Smooth muscle cell of the coronary artery (primary cell): ENCODE measurements at places on chromosomes 12 and 14. TPM values are rescaled to one million over a fixed set of nuclear protein-coding genes. Genes with fewer than 3 reads are reported as not detected.

Gene PRH1
- 9.3 and 20.0 TPM in 2 replicates for total RNA-seq

Gene OR4K1
- total RNA-seq: not detected in 2 replicates

Gene PIWIL1
- total RNA-seq: not detected in 2 replicates

Gene COX8C
- total RNA-seq: not detected in 2 replicates

Gene KRT72
- not detected in 2 replicates for total RNA-seq

Gene TAS2R46
- total RNA-seq: 0.82 and 1.9 TPM in 2 replicates

Gene DNAJC22
- under 0.01 and 5.9 TPM in 2 replicates for total RNA-seq

Gene IGF1
- total RNA-seq: 6.7 TPM in 1 of 2 replicates, not detected in the other

Gene TDRD9
- 0.30 and 4.1 TPM in 2 replicates for total RNA-seq

Gene PRKD1
- total RNA-seq: 7.7 and 13.7 TPM in 2 replicates

Gene PCED1B
- 0.12 and 1.2 TPM in 2 replicates for total RNA-seq

Gene RXYLT1
- 8.9 and 9.5 TPM in 2 replicates for total RNA-seq

Gene KRT75
- not detected in 2 replicates for total RNA-seq

Gene KLRC4
- total RNA-seq: not detected in 2 replicates

Gene TEX22
- 0.23 TPM in 2 replicates for total RNA-seq

Gene SDSL
- 7.0 and 21.7 TPM in 2 replicates for total RNA-seq

Gene FAM90A1
- 0.35 TPM in 1 of 2 replicates, not detected in the other for total RNA-seq

Gene ST8SIA1
- 0.30 and 5.6 TPM in 2 replicates for total RNA-seq

Gene MGST1
- total RNA-seq: 11.5 and 53.8 TPM in 2 replicates

Gene SALL2
- total RNA-seq: 2.0 and 2.9 TPM in 2 replicates

Gene KRT73
- not detected in 2 replicates for total RNA-seq

Gene TRPV4
- 1.4 and 1.6 TPM in 2 replicates for total RNA-seq

Gene STXBP6
- 0.68 and 13.2 TPM in 2 replicates for total RNA-seq

Gene CD163
- not detected in 2 replicates for total RNA-seq

Gene SLC25A47
- not detected in 2 replicates for total RNA-seq

Gene RNASE3
- total RNA-seq: not detected in 2 replicates

Gene FLVCR2
- 0.08 and 2.1 TPM in 2 replicates for total RNA-seq

Gene PRB2
- total RNA-seq: not detected in 2 replicates

Gene ZNF705A
- not detected in 2 replicates for total RNA-seq

Gene TTLL5
- 17.4 and 25.0 TPM in 2 replicates for total RNA-seq

Gene ADGRD1
- 0.15 and 37.2 TPM in 2 replicates for total RNA-seq

Gene DEPDC4
- 1.1 and 1.2 TPM in 2 replicates for total RNA-seq

Gene LBHD2
- total RNA-seq: not detected in 2 replicates

Gene SLC7A8
- total RNA-seq: 0.15 and 16.1 TPM in 2 replicates

Gene OLR1
- total RNA-seq: not detected in 2 replicates

Gene NOS1
- not detected in 2 replicates for total RNA-seq

Gene MORN3
- total RNA-seq: 1.1 and 2.0 TPM in 2 replicates

Gene KRT83
- not detected in 2 replicates for total RNA-seq

Gene HNF1A
- not detected in 2 replicates for total RNA-seq

Gene TAS2R50
- total RNA-seq: 1.3 and 1.8 TPM in 2 replicates

Gene SRGAP1
- total RNA-seq: 2.6 and 26.2 TPM in 2 replicates

Gene OASL
- 0.15 and 0.23 TPM in 2 replicates for total RNA-seq

Gene TRIM9
- total RNA-seq: 0.08 and 0.59 TPM in 2 replicates

Gene LRFN5
- total RNA-seq: 0.30 and 0.70 TPM in 2 replicates

Gene CISTR
- total RNA-seq: not detected in 2 replicates

Gene SLC25A21
- 0.15 TPM in 1 of 2 replicates, not detected in the other for total RNA-seq

Gene CATSPERB
- 0.23 TPM in 1 of 2 replicates, not detected in the other for total RNA-seq

Gene RPL10L
- not detected in 2 replicates for total RNA-seq

Gene C12orf50
- 0.12 TPM in 1 of 2 replicates, not detected in the other for total RNA-seq

Gene SDR9C7
- not detected in 2 replicates for total RNA-seq

Gene NFATC4
- 18.4 and 77.3 TPM in 2 replicates for total RNA-seq

Gene LYZ
- 0.08 TPM in 1 of 2 replicates, not detected in the other for total RNA-seq

Gene GPR137C
- 0.23 and 0.68 TPM in 2 replicates for total RNA-seq
